ENCODE measurements at places on chromosomes 1 and 21. TPM values are rescaled to one million over a fixed set of nuclear protein-coding genes. Genes with fewer than 3 reads are reported as not detected.

Gene PNRC2
- 77.7 TPM for total RNA-seq

- H3K4me1 ChIP-seq: no peaks in the 10 kb centered on the region
- no peak overlapping the region for H3K4me3 ChIP-seq
- no peaks in the 10 kb centered on the region for H3K27me3 ChIP-seq
- no peak overlapping the region for H3K27ac ChIP-seq
- peaks cover 69% of the 10 kb centered on the region for H3K36me3 ChIP-seq
Observed at GRCh38 chr1:147622731-147623130, 47.6 kb downstream of the ACP6 start.

DNA sequence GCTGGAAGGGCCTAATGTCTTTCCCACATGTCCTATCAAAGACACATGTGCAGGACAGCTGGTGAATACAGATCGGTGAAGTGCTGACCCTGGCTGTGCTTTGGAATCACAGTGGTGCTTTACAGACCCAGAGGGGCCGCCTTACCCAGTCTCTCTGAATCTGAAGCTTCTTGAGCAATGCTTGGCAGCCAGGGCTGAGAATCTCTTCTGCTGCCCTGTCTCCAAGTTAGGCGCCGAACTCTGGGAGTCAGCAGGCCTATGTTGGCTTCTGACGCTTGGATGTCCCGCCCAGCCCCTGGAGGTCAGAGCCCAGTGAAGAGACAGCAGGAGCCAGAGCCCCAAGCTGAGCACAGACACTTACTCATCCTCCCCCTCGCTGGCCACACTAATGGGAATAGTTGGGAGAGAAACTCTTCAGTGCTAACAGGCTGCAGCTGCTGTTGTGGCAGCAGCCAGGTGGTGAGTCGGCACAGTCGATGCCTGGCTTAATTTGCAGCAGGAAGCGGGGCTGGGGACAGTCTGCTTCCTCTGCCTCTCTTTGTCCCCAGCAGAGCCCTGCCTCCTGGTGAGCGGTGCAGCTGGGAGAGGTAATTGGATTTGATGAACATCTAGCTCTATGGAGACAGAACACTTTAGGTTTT is 68.1 kb downstream of the URB2 start:
- H3K4me3 ChIP-seq: no peak overlapping the region
- peaks cover 22% of the 10 kb centered on the region for H3K4me1 ChIP-seq
- peak; percentile 90 for DNase-seq

Gene CRYBG2
- 0.25 TPM for total RNA-seq

DNA sequence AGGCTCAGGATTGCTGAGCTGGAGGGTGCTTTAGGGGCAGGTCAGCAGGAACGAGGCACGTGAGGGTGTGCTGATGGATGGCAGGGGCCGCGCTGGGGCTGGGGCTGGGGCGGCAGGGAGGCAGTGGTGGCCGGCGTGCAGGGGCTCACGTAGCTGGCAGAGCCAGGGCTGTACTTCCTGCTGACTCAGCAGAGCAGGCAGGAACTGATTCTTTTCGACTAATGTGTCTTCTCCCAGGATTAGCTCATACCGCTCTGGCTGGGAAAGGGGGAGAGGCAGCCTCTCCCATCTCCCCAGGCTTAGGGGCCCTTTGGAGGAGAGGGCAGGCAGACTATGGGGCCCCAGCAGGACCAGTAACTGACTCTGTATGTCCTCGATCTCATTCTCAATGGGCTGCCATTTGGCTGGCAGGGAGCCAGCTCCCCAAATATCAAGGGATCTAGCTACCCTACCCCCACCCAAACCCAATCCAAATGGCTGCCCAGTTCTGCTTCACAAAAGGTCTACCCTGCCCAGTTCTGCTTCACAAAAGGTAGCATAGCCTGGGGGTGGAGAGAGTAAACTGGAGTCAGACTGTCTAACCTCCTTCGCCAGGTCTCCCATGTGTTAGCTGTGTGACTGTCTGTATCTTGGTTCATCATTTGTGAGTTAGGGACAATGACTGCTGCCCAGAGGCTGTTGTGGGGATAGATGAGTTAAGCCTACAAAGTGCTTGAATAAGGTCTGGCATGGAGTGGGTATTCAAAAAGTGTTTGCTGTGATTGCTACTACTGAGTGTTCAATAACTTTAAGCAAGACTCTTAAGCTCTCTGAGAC is 100.1 kb upstream of the SLC2A1 start:
- H3K4me3 ChIP-seq: no peak overlapping the region
- no peak for DNase-seq
- H3K4me1 ChIP-seq: no peaks in the 10 kb centered on the region
- no peak overlapping the region for H3K27ac ChIP-seq
- no peaks in the 10 kb centered on the region for H3K36me3 ChIP-seq

Gene SYT6
- not detected for total RNA-seq

- no peaks in the 10 kb centered on the region for H3K27me3 ChIP-seq
- no peak overlapping the region for H3K4me3 ChIP-seq
- H3K4me1 ChIP-seq: no peaks in the 10 kb centered on the region
- H3K36me3 ChIP-seq: peaks cover 22% of the 10 kb centered on the region
- no peak for DNase-seq
Observed at GRCh38 chr1:220250681-220251080, 21.6 kb downstream of the RAB3GAP2 start.

Gene GPX7
- 8.1 TPM for total RNA-seq
